ENCODE measurements at places on chromosomes 3 and 15. TPM values are rescaled to one million over a fixed set of nuclear protein-coding genes. Genes with fewer than 3 reads are reported as not detected.

TRPM1 gene
- total RNA-seq, result not detected

DNA sequence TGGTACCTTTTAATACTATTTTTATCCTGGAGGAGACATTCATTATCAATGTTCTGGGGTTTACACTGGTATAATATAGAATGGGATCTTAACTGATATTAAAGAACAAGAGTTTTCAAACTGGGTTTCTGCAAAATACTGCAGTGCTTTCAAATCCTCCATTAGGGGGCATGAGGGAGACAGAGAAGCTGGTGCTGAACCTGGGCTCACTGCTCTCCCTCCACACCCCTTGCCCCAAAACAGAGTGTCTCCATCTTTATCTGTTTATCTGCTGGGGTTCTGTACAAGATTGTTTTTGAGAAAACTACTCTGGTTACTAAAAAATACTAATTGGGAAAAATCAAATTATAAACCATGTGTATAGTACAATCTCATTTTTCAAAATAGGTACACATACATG is 41.7 kb downstream of the CADPS start:
- no peak for DNase-seq

DNA sequence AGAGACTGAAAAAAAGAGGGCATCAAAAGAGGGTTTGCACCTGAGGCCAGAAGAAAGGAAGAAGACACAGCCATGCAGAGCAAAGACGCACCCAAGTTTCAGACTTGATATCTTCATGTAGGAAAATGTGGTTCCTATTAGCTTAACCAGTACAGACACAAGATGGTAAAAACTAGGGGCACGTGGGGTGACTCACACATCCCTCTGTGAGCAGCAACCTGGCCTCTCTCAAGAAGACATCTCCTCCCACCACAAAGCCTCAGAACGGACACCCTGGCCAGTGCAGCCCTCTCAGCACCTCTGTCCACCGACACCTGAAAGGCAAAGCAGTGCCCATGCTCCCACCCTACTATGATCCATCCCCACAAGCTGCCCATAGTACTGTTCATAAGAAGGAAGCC is 33.3 kb downstream of the GLB1 start:
- no peak for DNase-seq

DNA sequence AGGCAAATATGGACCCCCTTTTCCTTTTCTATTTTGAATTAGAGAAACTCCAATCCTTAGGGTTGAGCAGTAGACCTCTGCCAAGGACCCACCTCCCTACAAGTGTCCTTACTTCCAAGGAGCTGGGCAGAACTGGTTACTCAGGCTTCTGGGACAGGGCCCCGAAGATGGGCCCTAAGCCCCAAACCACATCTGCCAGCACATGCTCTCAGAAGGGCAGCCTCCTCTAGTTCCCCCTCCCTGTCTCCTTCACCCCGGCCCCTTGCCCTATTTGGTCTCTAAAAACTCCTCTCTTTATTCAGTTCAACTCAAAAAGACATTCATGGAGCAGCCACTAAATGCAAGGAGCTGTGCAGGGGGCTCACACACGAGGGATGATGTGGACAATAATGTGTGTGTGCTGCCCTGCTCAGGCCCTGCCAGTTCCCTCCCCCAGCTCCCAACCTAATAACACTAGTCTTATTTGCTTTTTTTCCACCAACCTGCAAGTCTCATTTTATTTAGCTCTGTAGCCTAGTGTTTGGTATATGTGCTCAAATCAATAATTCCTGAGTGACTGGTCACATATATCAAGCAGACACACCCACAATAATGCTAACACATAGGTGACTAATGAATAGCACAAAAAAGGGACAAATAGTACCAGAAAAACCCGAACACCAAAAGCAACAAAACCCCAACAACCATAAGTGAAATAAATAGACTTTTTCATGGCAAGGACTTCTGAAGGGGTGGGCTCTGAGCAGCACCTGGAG is 12.2 kb downstream of the ZDHHC3 start:
- DNase-seq, result no peak

DNA sequence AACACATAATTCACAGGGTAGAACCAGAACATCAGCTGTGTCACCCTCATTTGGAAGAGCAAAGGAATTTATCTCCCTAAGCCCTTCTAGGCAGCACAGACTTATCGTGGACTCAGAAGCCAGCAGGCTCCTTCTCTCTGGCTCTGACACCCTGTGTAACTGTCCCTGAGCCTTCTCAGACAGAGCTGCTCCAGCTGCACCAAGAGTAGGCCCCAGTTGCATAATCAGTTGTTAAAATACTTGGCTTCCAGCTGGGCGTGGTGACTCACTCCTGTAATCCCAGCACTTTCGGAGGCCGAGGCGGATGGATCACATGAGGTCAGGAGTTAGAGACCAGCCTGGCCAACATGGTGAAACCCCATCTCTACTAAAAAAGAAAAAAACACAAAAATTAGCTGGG is 49.4 kb upstream of the ACVR2B start:
- DNase-seq, result no peak

- DNase-seq, result no peak
Measured at GRCh38 chr3:14537590-14538450, 2.3 kb downstream of the GRIP2 start.

DNA sequence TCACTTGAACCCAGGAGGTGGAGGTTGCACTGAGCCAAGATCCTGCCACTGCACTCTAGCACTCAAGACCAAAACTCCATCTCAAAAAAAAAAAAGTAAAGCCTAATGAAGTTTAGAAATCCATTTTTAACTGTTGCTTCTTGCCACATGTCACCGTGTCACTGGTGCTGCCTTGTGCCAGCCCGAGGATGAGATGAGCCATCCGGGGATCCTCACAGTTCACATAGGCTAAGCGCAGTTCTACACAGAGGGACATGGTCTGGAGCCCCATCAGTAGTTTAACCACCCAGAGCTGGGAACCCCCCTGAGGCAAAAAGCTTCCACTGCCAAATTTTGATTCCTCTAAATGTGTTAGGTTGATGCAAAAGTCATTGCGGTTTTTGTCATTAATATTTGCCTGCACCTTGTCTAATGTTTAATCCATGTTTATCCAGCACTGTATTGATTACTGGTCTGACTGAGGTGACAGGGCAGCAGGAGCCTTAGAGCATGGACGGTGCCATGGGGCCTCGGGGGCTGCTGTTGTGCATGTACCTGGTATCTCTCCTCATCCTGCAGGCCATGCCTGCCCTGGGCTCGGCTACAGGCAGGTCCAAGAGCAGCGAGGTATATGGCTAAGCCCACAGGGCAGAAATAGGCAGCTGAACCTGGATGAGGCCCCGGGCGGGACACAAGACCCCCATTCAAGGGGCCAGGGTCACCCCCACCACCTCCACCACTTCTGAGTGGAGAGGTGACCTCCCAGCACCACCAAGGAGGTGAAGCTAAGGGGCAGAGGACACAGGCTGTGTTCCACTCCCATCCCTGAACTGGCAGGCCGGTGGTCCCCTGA is at the start of gene ITIH1:
ITIH1 (plus strand) TSS at position 473 of the 832 bp plus-strand sequence; CDS start at position 490, 17 bp downstream.
- no peak for DNase-seq

- no peak for DNase-seq
Measured at GRCh38 chr3:89250742-89251141, 143.3 kb downstream of the EPHA3 start.

GRCh38 chr15:37079726-37080125 is 20.6 kb downstream of the MEIS2 start:
- no peak for DNase-seq

- no peak for DNase-seq
Measured at GRCh38 chr3:139107424-139108252, 62.9 kb upstream of the PRR23C start.

DNA sequence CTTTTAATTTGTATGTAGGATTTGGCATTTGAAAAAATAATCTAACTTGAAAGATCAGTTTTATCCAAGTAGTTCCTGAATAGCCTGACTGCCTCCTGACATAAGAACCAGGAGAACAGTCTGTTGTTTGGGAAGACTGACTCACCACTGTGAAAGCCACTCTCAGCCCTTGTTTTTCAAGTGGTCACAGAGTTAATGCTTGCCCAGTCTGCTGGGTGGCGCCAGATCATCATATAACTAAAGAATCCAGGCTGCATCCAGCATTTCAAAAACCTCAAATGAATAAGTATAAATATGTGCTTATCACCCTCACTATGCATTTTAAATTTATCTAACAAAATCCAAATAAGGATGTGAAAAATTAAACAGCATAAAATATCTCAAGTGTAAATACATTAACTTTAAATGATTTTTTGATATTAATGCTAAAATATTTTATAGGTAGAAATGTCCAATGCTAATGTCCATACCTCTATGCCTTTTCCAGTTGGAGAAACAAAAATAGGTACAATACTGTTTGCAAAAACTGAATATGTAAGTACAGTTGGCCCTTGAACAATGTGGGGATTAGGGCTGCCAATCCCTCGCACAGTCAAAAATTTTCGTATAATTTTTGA is 26.9 kb upstream of the ZBBX start:
- peak; percentile 14 for DNase-seq

- DNase-seq, result peak; percentile 7
Measured at GRCh38 chr15:31306426-31307269, 20.0 kb upstream of the KLF13 start.

GRCh38 chr15:73818308-73818985 is 54.9 kb upstream of the TBC1D21 start:
- DNase-seq, result no peak
